Bronchial epithelial cell (primary cell): ENCODE measurements at places on chromosomes 11 and 22. TPM values are rescaled to one million over a fixed set of nuclear protein-coding genes. Genes with fewer than 3 reads are reported as not detected.

Gene SHANK3
- 0.79 and 0.90 TPM in 2 replicates for total RNA-seq

Gene OTOG
- not detected in 2 replicates for total RNA-seq

Gene TMPRSS4
- 42.4 and 202 TPM in 2 replicates for total RNA-seq

Gene RNF169
- total RNA-seq: 12.6 and 16.4 TPM in 2 replicates

Gene MS4A3
- total RNA-seq: not detected in 2 replicates

Gene CHRM1
- not detected in 2 replicates for total RNA-seq

Gene SLC17A6
- total RNA-seq: not detected in 2 replicates

Gene ANGPTL5
- total RNA-seq: not detected in 2 replicates

Gene GRM5
- under 0.01 TPM in 1 of 2 replicates, not detected in the other for total RNA-seq

Gene INS
- not detected in 2 replicates for total RNA-seq

Gene CDHR5
- total RNA-seq: not detected in 2 replicates

Gene VSIG10L2
- 0.38 TPM in 1 of 2 replicates, not detected in the other for total RNA-seq

Gene TPBGL
- not detected in 2 replicates for total RNA-seq

Gene XKR3
- total RNA-seq: not detected in 2 replicates

Gene MMP12
- not detected in 2 replicates for total RNA-seq

Gene STK33
- 0.53 and 0.77 TPM in 2 replicates for total RNA-seq

Gene PGA4
- not detected in 2 replicates for total RNA-seq

Gene MMP27
- not detected in 2 replicates for total RNA-seq

Gene ALDH3B1
- 4.6 and 6.1 TPM in 2 replicates for total RNA-seq

Gene DBX1
- total RNA-seq: not detected in 2 replicates

Gene WNT11
- total RNA-seq: 0.13 TPM in 1 of 2 replicates, not detected in the other

Gene PKNOX2
- total RNA-seq: under 0.01 TPM in 1 of 2 replicates, not detected in the other

Gene HEPACAM
- not detected in 2 replicates for total RNA-seq

Gene PATE2
- not detected in 2 replicates for total RNA-seq

Gene SLC16A8
- 0.26 TPM in 1 of 2 replicates, not detected in the other for total RNA-seq

Gene LIN7C
- 93.7 and 100 TPM in 2 replicates for total RNA-seq

Gene C11orf87
- not detected in 2 replicates for total RNA-seq

Gene BCL2L13
- total RNA-seq: 48.4 and 54.3 TPM in 2 replicates

Gene ACO2
- 59.8 and 77.6 TPM in 2 replicates for total RNA-seq

Gene LRRC10B
- under 0.01 TPM in 1 of 2 replicates, not detected in the other for total RNA-seq

Gene TMEM25
- 13.8 and 14.7 TPM in 2 replicates for total RNA-seq

Gene TRIM68
- 6.8 and 9.1 TPM in 2 replicates for total RNA-seq

Gene BTBD18
- not detected in 2 replicates for total RNA-seq

Gene TEX54
- not detected in 2 replicates for total RNA-seq

Gene USP2
- 0.26 and 1.2 TPM in 2 replicates for total RNA-seq

Gene FCHSD2
- total RNA-seq: 3.6 and 10.0 TPM in 2 replicates

Gene A4GALT
- 12.4 and 15.5 TPM in 2 replicates for total RNA-seq

Gene CHADL
- total RNA-seq: 1.6 and 2.4 TPM in 2 replicates

Gene GSTT2
- not detected in 2 replicates for total RNA-seq

Gene KCNA4
- total RNA-seq: not detected in 2 replicates

Gene OR52I1
- not detected in 2 replicates for total RNA-seq

Gene SLC25A45
- 0.26 and 0.77 TPM in 2 replicates for total RNA-seq

Gene GRIA4
- under 0.01 TPM in 1 of 2 replicates, not detected in the other for total RNA-seq

Gene CRYBA4
- not detected in 2 replicates for total RNA-seq

Gene DTX4
- 2.4 and 2.6 TPM in 2 replicates for total RNA-seq

Gene TMEM218
- 28.4 and 29.3 TPM in 2 replicates for total RNA-seq

Gene ARAP1
- 49.5 and 63.6 TPM in 2 replicates for total RNA-seq

Gene FOLR3
- total RNA-seq: 11.3 and 26.4 TPM in 2 replicates

Gene STT3A
- total RNA-seq: 124 and 167 TPM in 2 replicates

Gene MTA2
- 150 and 162 TPM in 2 replicates for total RNA-seq

Gene DGAT2
- total RNA-seq: 2.6 and 23.2 TPM in 2 replicates

Gene DEFB131B
- not detected in 2 replicates for total RNA-seq

Gene OR52A1
- not detected in 2 replicates for total RNA-seq

Gene LINC01488
- not detected in 2 replicates for total RNA-seq
